ENCODE measurements at places on chromosomes 4 and X. TPM values are rescaled to one million over a fixed set of nuclear protein-coding genes. Genes with fewer than 3 reads are reported as not detected.

DNA sequence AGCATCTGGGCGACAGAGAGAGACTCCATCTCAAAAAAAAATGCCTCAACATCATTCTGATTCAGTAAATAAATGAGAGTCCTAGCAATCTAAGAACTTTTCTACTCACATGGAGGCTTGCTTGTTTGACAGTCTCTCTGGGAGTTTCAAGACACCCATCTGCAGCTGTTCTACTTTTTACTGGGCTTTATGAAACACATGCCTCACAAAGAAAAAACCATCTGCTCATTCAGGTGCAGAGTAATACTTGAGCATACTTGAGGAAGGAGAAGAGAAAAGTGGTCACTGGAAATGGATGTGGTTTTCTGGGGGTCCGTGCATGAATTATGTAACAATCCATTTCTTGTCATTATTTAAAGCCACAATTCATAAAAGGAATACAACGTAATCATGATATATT lies 87.1 kb upstream of the DDX53 start:
- H3K27ac ChIP-seq = no peak overlapping the region
- no peaks in the 10 kb centered on the region for H3K27me3 ChIP-seq
- H3K36me3 ChIP-seq = no peaks in the 10 kb centered on the region
- no peaks in the 10 kb centered on the region for H3K4me1 ChIP-seq

DNA sequence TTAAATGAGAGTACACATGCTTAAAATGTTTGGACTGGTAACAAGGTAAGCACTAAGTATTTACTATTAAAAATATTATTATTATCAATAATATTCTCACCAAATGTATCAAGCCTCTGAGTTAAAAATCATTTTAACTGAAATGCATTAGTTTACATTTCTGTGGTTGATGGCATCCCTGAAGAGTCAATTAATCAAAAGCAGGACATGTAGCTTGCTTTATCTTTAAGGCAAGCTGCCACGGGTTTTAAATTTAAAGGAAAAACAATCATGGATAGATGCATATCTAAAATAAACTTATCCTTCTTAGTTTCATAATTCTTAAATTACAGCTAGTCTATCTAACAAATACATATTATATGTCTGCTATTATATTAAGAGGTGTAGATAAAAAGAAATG lies 584.8 kb upstream of the INTU start:
- no peaks in the 10 kb centered on the region for H3K27me3 ChIP-seq
- no peak overlapping the region for H3K4me3 ChIP-seq
- H3K27ac ChIP-seq = peak overlapping the region; percentile 82
- no peaks in the 10 kb centered on the region for H3K4me1 ChIP-seq

DNA sequence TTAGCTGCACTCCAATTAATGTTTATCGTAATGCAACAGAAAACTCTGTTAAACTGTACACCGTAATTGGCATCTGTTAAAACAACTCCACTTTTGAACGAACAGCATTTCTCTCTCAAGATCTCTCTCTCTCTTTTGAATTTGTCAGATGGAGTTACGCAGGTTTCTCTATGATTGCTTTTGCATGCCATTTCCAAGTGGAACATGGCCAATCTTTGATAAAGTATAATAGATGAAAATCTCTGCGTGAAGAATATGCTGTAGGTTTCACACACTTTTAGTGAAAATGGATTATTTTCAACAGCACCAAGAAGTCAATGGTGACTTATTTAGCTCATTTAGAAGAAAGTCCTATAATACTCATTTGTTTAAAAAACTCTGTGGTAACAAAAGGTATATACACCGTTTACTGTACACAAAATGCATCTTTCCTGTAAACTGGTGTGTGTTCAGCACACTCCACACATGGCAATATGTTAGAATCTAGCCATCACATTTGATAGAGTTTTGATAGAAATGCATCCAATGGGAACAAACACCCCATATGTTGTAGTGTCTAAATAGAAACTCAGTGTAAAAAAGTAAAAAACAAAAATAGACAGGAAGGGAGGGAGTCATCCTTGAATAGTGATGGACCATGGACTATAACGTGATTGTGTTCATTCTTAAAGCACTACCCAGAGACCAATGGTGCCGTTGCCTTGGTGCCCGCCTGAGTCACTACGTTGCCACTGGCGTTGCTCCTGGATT lies 5.8 kb upstream of the FGFBP2 start:
- H3K27ac ChIP-seq = no peak overlapping the region
- H3K4me3 ChIP-seq = no peak overlapping the region
- no peaks in the 10 kb centered on the region for H3K27me3 ChIP-seq

- no peaks in the 10 kb centered on the region for H3K4me1 ChIP-seq
- H3K36me3 ChIP-seq = no peaks in the 10 kb centered on the region
- no peak for DNase-seq
- no peak overlapping the region for H3K27ac ChIP-seq
- no peak overlapping the region for H3K4me3 ChIP-seq
These were observed 1137.0 kb downstream of the PCDH18 start for GRCh38 chr4:136395212-136395722.

DNA sequence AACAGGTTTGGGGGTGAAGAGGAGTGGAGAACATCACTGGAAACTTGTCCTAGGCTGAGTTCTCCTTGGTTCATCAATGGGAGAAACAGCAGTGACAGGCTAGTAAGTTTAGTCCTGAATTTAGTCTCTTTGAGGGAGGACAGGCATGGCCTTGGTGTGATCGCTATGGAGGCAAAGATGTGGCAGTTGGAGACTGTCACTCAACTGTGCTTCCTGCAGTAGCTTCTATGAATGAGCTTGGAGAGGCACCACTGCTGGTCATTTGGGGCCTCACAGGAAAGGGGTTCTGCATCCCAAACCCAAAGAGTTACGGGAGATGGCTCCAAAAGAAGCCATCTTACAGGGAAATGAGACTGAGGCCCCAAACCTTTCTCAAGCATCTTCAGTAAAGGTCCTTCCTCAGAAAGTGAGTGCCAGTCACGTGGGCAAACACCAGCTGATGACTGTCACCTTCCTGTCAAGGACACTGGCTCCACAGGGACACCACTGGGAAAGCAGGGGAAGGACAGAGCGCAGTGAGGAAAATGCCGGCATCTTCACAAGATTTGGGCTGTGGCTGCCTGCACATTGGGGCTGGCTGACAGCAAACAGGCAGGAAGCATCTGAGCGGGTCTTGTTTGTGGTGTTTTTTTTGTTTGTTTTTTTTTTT lies 7.2 kb downstream of the MRFAP1 start:
- H3K27me3 ChIP-seq = no peaks in the 10 kb centered on the region
- H3K4me3 ChIP-seq = no peak overlapping the region
- H3K4me1 ChIP-seq = peaks cover 3% of the 10 kb centered on the region
- DNase-seq = peak; percentile 56
- H3K36me3 ChIP-seq = peaks cover 11% of the 10 kb centered on the region
- no peak overlapping the region for H3K27ac ChIP-seq

SLC7A11 gene
- 2.4 TPM for total RNA-seq
